ENCODE measurements at places on chromosomes 6 and 20.

DNA sequence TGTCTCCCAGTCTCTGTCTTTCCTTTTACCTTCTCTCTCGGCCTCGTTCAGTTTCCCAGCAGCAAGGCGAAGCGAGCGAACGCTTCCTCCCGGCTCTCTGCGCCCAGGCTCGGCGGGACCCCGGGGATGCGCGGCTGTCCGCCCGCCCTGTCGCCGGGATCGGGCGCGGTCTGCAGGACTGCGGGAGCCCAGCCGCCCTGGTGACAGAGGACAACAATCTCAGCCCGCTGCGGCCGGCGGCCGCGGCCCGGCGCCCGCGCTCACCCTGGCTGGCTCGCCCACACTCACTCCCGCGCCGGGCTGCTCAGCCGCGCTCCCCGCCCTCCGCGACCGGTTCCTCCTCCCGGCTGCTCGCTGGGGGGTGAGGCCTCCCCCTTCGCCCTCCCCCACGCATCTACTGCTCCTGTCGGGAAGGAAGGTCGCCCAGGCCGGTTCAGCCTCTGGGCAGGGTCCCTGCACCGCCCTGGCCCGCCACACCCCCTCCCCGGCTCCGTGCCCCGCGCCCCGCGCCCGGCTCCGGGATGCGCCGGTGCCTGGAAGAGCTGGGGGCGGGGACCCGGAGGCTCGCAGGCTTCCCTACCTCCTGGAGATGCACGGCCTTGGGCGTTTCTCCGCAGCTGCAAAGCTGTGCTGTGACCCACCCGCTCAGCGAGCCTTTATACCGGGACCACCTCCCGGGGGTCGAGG is 410 bp downstream of the SYNE1 start:
- DNase-seq = peak; percentile 28

GRCh38 chr6:10276660-10277287 is 138.1 kb downstream of the TFAP2A start:
- no peak for DNase-seq

GRCh38 chr6:22694092-22694724 is 124.8 kb downstream of the HDGFL1 start:
- no peak for DNase-seq

GRCh38 chr20:8431538-8432434 is 299.7 kb downstream of the PLCB1 start:
- DNase-seq = no peak

GRCh38 chr6:105449756-105450390 is 47.0 kb upstream of the PREP start:
- no peak for DNase-seq

GRCh38 chr6:107654764-107655163 is 164.8 kb downstream of the SOBP start:
- peak; percentile 72 for DNase-seq

- DNase-seq = no peak
Measured at GRCh38 chr6:43494321-43494720, 15.8 kb downstream of the LRRC73 start.

- DNase-seq = peak; percentile 30
Measured at GRCh38 chr6:44304282-44305199, 8.6 kb downstream of the AARS2 start.

GRCh38 chr6:24982231-24982630 is 46.5 kb upstream of the RIPOR2 start:
- no peak for DNase-seq

- DNase-seq = peak; percentile 64
Measured at GRCh38 chr20:13492001-13492481, 146.7 kb downstream of the TASP1 start.

GRCh38 chr6:113976806-113977205 is 5.9 kb upstream of the HDAC2 start:
- no peak for DNase-seq

Measured in inflammatory macrophage treated with lipopolysaccharide for 1 hour (primary cell).